ENCODE measurements at places on chromosomes 2 and 18.

- no peak for DNase-seq
Measured at GRCh38 chr18:36655074-36655473, 173.7 kb downstream of the TPGS2 start.

DNA sequence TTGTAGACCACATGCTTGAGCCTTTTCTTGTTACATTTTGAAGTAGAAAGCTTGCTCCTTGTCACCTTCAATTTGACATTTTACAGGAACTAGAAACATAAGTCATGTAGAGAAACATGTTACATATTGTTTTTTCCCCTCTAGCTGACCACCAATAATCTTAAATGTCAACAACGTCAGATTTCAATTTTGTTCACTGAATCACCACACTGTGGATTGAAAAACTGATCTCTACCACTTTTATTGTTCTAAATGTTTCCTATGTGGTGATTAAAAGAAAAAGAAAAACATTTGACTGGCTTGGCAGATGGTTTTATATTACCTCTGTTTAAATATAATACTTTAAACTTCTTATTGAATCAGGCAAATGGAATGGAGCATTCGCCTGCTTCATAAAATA, 87.7 kb downstream of the DSEL start:
- peak; percentile 37 for DNase-seq

DNA sequence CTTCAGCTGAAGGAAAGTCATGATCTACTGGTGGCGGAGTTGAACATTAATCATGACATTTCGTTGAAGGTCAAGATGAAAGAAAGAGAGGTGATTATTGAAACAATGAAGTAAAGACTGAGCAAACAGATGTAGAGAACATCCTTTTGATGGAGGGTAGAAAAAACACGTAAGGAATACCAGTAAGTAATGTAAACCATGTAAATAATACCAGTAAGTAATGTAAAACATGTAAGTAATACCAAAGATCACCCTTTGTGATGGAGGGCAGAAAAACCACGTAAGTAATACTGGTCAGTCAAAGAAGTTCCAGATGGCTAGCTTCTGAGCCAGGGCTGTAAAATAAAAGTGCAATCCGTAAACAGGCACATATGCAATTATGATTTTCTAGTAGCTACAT, 1387.7 kb downstream of the SUCLG1 start:
- DNase-seq: no peak

DNA sequence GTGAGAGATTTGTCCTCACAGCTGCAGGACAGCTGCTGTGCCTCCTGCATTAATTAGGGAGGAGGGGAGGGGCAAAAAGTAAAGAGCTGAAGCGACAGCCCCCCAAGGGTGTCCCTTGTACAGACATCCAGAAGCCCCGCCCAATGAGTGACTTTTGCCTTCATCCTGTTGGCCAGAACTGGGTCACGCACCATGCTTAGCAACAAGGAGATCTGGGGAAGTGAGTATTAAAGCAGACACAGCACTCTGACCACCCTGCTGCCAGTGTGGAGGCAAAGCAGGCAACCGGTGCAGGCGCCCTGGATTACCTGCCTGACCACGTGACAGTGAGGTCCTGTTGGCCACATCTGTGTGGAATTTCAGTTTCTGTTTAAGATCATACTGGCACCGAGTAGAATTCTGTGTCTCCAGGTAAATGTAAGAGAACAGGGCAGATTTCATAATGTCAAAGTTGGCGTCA, 21.5 kb upstream of the BIN1 start:
- DNase-seq: no peak

DNA sequence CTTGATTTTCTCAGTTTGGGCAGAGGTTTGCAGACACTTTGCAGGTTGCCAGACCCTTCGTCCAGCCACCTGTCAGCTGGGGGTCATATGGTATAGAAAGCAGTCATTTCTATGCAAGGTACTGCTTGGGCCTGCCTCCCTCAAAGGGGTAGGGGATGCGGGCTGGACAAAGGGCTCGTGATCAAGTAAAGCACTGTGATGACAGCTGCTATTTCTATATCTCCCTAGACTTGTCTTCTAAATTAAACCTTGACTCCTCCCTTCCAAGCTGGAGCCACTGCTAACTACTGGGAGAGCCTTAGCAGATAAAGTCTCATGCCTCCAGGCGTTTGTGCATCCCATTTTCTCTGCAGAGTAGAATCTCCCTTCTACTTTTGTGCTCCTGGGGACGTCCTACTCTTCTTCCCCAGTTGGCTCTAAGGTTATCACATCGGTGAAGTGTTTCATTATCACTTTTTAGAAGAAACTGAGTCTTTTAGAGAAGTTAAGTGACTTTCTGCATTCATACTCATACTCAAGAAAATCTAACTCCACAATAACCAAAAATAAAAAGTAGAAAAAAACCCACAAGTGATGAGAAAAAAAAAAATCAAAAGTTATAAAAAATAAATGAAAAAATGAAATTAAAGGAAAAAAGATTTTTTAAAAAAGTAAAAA, 710 bp upstream of the XRCC5 start:
- DNase-seq: no peak

GRCh38 chr2:170739048-170739447, 23.9 kb downstream of the SP5 start:
- peak; percentile 94 for DNase-seq

DNA sequence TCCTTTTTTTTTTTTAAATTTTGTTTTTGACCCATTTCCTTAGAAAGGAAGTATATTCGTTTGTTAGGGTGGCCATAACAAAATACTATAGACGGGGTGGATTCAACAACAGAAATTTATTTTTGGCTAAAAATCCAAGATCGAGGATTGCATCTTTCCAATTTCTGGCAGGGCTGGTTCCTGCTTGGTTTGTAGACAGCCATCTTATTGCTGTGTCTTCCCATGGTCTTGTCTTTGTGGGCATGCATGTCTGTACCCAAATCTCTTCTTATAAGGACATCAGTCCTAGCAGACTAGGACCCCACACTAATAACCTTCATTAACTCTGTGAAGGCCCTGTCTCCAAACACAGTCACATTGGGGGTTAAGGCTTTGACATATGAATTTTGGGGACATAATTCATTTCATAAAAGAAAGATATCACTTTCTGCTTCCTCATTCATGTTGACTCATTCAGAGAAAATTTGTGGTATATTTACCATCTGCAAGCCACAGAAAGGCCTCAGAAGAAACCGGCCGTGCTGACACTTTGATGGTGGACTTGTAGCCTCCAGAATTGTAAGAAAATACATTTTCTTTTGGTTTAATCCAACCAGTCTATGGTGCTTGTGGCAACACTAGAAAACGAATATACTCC, 262.1 kb downstream of the LPIN1 start:
- DNase-seq: peak; percentile 68

DNA sequence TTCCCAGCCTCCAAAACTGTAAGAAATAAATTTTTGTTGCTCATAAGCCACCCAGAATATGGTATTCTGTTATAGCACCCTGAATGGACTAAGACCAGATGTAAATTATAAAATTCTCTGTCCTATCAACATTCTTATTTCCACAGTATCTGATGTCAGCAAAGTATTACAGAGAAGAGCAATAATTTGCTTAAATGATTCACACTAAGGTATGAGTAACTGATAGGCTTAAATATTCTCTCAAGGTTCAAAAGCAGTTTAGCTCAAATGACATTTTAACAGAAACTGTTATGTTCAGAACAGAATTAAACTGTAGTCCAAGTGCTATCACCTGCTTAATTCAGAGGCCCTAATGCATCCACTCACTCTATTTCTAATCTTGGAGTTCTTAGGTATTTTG, 12.8 kb downstream of the SESTD1 start:
- no peak for DNase-seq

GRCh38 chr2:208807756-208808155, 401.2 kb downstream of the PTH2R start:
- DNase-seq: peak; percentile 57

DNA sequence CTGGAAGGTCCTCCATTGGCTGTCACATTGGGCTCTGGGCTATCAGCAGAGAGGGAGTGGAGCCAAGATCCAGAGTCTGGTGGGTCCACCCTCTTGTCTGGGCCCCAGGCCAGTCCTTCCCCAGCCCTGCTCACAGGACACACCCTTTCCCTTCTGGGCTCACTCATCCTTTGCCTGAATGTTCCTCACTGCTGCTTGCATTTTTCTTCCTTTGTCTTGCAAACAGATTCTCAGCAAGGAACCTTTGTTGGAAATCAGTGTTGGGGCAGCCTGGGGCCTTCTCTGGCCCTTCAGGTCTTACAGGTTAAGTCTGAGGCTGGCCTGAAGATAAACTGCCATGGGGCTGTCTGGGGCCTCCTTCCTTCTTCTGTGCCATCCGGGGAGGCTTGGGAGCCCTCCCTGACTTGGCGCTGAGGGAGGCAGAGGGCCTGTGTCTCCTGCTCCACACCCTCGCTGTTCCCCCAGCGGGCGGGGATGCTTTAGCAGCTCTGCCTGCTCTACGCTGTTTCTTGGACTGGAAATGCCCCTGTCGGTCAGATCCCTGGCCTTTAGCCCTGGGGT, 11.5 kb upstream of the CELF4 start:
- DNase-seq: peak; percentile 70

DNA sequence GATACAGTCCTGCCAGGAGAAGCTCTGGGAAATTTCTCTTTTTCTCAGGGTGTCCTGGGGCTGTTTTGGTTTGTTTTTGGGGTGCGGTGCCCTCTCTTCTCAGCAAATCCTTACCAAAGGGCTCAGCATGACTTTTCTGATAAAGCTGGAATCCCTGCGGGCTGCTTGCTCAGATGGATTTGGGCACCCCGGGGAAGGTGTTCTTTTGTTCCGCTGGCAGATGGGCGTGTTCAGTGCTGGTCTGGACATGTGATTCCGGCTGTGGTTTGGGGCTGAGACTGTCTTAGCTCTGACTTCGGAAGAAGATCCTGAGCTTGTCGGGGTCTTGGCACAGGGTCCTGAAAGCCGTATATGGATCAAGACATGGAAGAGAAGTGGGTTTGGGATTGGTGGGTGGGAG, 134.2 kb upstream of the SPRED2 start:
- DNase-seq: no peak

GRCh38 chr2:1430491-1430890, 17.2 kb downstream of the TPO start:
- DNase-seq: no peak

DNA sequence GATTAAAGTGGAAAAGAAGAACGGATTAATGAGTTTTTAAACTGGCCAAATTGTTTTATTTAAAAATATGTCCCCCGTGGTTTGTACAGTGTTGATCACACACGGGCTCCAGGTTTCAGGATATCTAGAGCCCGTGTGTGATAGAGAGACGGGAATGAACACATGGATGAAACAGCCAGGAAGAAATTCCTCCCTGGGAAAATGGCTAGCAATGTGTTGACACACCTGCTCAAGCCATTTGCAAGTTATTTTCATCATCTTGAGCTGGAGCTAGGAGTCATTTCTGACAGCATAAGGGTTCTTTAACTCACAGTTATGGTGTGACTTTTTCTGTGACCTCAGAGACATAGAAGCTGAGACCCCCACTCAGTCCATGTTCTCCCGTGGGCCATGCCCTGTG, 81.6 kb downstream of the LRRFIP1 start:
- no peak for DNase-seq

GRCh38 chr2:206084439-206084869, 1.5 kb downstream of the INO80D start:
- DNase-seq: peak; percentile 77

DNA sequence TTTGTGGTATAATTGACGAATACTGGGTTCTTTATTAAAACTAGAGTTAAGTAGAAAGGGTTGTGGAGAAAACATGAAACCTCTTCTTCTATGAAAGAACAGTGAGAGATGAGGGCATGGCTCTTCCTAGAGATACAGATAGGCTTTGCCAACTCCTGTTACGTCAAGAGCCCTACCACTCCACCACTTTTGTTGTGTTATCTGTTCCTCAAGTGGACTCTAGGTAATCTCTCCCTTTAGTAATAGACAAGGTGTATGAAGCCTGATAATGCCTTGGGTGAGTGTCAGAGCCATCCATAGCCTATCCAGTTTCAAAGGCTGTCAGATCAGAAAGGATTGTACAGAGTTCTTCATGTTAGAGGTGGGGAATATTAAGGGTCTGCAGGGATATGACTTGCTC, 176.4 kb downstream of the SETBP1 start:
- DNase-seq: no peak

DNA sequence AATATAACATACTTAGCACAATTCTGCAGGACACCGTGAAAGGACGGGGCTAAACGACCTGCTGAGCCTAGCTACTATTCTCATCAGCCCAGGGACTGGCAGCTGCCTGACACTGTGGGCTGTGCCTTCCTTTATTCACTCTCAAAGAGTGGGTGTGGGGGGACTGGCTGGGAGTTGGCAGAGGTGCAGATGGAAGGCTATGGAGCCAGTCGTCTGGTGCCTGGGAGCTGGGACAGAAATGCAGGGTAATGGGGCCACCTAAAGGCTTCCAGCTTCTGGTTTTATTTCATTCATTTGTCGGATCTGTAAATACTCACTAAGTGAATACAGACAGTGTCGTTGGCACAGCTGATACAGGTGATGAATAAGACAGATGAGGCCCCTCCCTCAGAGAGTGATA, 56.0 kb upstream of the NFU1 start:
- no peak for DNase-seq

DNA sequence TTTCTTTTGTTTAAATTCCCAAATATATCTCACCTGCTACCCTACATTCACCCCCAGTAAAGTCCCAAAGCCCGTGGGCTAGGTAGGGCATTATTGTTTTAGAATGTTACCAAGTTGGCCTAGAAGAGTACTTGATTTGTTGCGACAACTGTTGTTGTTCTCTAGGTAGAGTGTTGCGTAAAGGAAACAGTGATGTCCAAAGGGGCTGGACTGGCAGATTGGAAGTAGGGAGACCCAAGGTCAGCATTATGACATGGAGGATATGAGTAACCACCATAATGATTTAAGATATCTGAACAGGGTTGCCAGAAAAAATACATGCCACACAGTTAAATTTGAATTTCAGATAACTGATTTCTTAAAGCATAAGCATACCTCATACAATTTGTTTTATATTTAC, 39.2 kb downstream of the SCN1A start:
- DNase-seq: peak; percentile 97

GRCh38 chr18:36471393-36471792, 173.9 kb downstream of the FHOD3 start:
- DNase-seq: no peak

GRCh38 chr2:37325625-37326071, 1.0 kb upstream of the PRKD3 start:
- DNase-seq: no peak

GRCh38 chr18:4586731-4587130, 131.6 kb upstream of the DLGAP1 start:
- no peak for DNase-seq

- peak; percentile 63 for DNase-seq
Measured at GRCh38 chr2:177325554-177325953, 61.0 kb upstream of the NFE2L2 start.

GRCh38 chr2:89850881-89851582, 1159.6 kb downstream of the RPIA start:
- DNase-seq: no peak

- no peak for DNase-seq
Measured at GRCh38 chr2:155176345-155176744, 477.9 kb downstream of the KCNJ3 start.

- no peak for DNase-seq
Measured at GRCh38 chr2:237042101-237042500, 43.6 kb upstream of the COPS8 start.

GRCh38 chr2:14480906-14481305, 151.6 kb upstream of the LRATD1 start:
- no peak for DNase-seq

Data from cardiac fibroblast (primary cell).